ENCODE measurements at places on chromosomes 11 and 22. TPM values are rescaled to one million over a fixed set of nuclear protein-coding genes. Genes with fewer than 3 reads are reported as not detected.

The PAMR1 gene
- polyA plus RNA-seq: 12.9 TPM

The UCP3 gene
- polyA plus RNA-seq: 2.1 TPM

The OR2AT4 gene
- polyA plus RNA-seq: 0.16 TPM

The CCDC73 gene
- polyA plus RNA-seq: 0.08 TPM

The SPDYC gene
- polyA plus RNA-seq: 0.17 TPM

The JHY gene
- polyA plus RNA-seq: 2.0 TPM
